ENCODE measurements at places on chromosomes 16 and 17.

DNA sequence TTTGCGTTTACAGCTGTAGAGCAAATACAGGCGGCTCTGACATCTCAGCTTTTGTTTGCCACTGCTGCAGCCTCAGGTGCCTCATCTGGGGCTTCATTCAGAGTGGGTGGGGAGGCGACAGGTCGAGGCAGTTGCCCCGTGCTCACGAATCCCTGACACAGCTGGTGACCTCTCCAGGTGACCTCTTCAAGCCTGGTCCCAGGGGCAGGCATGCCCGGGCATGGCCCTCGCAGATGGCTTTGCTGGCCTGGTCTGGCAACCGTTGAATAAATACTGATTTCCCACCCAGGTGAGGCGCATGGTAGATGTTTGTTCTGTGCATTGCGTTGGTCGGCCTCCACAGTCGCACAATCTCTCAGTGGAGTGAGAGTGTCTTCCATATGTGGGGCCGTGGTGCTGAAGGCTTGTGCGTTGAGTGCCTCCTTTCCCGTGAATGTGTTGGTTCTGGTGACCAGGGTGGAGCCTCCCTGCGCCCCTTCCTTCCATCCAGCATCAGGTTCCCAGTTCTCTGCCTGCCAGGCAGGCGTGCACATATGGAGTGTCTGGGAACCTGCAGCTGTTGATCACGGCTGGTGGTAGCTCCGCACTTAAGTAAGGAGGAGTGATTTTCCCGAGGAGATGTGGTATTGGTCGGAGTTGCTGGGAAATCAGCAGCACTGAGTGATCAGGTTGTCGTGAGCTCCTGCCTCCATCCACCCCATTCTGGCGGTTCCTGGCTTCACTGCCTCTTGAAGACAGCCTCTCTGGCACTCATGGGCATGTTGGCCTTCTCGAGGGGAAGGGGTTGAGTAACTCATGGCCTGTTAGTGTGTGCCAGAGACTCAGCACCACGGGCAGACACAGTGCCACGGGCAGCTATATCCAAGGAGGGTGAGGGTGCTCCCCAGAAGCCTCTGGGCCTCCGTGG is 149.7 kb downstream of the RPTOR start:
- DNase-seq = no peak

GRCh38 chr17:38333635-38334295 is 10.0 kb downstream of the GPR179 start:
- peak; percentile 31 for DNase-seq

DNA sequence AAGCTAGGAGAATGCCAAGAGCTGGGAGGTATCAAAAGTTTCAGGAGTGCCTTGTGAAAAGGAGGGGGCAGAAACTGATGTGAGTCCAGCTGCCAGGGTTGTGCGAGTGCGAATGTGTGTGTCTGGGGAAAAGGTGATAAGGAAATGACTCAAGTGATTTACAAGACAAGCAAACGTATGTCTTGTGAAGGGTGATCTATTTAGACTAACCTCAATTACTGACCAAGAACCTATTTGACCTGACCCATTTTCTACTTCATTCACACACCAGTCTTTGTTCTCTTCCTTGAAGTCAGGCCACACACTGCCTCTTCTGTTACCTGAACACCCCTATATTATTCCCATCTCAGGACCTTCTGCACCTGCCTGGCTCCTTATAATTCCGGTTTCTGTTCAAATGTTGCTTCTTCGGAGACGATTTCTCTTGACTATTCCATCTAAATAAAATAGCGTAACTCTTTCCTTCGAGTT is 1.0 kb downstream of the GDE1 start:
- DNase-seq = no peak

DNA sequence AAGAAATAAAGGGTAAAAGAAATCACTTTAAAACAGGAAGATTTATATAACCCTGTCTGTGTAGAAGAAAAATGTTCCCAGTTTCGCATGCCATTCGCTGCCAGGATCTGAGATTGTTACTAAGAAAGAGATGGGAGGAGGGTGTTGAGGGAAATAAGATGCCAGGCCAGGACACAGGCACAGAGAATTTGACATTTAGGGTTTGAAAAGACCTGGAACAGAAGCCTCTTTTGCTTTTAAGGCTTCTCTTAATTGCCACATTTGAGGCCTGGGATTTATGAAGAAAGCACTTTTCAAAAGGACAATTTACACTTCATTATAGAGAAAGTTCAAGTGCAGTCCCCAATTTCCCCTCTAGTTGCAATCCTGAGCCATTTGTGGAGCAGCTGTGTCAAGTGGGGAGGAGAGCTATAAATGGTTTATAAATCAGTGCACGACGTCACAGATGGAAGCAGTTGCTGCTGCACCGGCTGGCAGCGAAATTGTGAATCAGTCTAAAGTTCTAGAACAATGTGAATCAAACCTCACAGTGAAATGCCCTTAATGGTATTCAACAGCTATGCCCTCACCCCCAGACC is 26.5 kb upstream of the C16orf87 start:
- DNase-seq = no peak

- DNase-seq = no peak
Measured at GRCh38 chr17:27259356-27259755, 34.6 kb upstream of the WSB1 start.

GRCh38 chr16:25097276-25097975 is 14.1 kb upstream of the LCMT1 start:
- DNase-seq = no peak

GRCh38 chr17:77825621-77826020 is 132.9 kb upstream of the TNRC6C start:
- no peak for DNase-seq

- DNase-seq = no peak
Measured at GRCh38 chr16:81728435-81728834, 50.7 kb upstream of the PLCG2 start.

DNA sequence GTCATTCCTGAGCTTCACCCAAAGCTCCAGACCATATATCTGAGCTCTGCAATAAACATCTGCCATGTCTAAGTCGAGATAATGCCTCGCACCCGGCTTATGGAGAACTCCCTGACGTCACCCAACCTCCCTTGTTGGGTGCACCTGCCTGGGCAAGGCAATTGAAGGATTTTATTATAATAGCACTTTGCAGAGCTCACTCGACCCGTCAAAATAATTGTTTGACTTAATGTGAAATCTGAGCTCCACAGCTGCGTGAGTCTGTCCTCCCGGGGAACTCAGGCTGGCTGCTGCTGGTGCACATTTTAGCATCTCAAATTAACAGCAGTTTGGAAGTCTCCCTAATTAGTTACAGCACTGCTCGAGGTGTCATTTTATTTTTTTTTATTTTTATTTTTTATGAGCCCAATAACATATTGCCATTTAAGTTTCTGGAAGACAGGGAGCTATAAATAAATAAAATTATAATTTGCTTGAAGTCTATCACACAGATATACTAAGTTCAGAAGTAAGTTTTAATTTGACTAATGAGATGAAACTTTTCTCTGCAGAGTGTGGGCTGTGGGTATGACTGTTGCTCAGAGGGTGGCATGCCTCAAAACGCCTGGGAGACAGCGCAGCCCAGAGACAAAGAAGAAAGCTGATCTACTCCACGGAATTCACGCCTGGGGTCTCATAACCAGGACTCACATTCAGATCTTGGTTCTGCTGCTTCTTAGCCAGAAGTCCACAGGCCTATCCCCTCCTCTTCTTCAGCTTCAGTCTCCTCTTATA is 401.4 kb upstream of the C16orf82 start:
- DNase-seq = peak; percentile 7

DNA sequence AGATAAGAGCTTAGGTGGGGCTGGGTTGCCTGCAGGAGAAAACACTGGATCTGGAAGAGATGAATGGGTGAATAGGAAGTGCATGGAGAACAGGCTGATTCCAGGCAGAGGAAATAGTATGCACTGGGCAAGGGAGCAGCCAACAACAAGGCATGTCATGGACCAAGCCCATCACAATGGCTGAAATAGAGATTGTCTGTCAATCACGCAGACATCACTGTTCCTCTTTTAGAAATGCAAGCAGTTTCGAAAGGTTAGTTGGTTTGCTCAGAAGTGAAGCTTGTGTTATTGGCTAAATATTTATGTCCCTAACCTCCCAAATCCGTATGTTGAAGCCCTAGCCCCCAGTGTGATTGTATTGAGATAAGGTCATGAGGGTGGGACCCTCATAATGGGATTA is 621.7 kb upstream of the CDH11 start:
- DNase-seq = no peak

Data from activated CD4-positive, alpha-beta T cell treated with anti-CD3 and anti-CD28 coated beads for 24 hours (primary cell).